ENCODE measurements at places on chromosomes 2 and 18.

DNA sequence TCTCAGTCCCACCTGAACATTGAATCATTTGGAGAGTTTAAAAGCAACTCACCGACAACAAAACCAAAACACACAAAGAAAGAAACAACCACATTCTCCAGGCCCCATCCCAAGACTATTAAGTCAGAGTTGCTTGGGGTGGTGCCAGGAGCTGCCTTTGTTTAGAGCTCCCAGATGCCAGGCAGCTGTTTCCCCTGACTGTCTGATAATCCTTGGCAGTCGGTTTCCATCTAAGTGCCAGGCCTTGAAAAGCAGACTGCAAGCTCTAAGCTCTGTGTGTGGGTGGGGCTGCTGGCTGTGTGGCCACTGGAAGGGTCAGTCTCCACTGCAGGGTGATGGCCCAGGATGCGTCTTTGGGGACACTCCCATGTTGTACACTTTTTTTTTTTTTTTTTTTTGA lies 255.3 kb upstream of the AGAP1 start:
- DNase-seq = peak; percentile 63

DNA sequence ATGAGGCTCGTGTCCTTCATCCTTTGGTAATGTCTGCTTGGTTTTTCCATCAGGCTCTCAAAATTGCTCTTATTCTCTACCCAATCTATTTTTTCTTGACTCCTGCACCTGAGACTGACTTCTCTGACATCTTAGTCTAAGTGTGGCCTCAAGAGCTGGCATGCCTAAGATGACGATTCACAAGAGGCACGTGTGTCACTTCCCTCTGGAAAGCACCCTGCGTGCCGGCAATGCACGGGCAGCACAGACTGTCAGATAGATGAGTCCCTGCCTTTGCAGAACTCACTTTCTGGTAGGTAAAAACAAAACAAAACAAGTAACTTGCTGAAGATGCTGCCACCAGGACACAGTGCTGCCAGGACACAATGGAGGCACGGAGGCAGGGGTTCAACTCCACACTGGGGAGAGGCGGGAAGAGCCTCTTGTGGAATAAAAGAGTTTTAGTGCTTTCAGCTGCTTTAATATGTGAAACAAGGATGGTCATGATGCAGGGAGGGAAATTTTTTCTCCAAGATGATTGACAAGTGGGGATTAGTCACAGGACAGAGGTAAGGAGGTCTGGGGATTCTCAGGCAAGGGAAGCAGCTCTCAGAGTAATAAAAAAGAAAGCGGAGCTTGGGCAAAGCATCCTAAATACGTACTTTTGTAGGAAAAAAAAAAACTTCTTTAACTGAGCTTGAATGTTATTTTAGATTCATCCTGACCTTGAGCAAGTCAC lies 27.3 kb downstream of the CYB5A start:
- DNase-seq = no peak

GRCh38 chr2:98476192-98476868 lies 31.7 kb downstream of the INPP4A start:
- no peak for DNase-seq

- no peak for DNase-seq
Observed at GRCh38 chr2:120265006-120265405, 12.4 kb downstream of the RALB start.

DNA sequence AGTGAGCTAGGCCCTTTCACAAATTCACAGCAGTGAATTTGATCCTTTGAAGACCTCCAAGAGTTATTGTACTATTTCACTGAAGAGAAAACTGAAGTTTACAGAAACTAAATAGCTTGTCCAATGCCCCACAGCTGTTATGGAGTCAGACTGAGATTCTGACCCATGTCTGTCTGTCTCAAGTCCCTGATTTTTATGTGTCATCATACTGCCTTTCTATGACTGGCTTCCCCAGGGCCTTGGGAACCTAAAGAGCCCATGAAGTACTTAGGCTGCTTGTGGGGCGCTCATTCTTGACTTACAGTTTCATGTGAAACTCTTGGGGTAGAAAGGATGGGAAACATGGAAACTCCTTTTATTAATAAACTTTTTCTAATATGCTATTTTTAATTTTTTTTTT lies 107.7 kb downstream of the ATL2 start:
- DNase-seq = no peak

DNA sequence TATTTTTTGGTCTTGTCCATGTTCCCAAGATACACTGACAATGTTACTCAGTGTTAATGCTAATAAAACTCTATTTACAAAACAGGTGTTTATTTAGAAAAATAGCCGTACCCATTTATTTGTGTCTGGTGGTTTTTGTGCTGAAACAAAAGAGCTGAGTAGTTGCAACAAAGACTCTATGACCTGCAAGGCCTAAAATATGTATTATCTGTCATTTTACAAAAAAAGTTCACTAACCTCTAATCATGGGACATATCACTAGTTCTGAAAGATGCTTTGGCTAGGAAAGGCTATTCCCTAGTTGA lies 59.2 kb upstream of the SLC25A52 start:
- no peak for DNase-seq

DNA sequence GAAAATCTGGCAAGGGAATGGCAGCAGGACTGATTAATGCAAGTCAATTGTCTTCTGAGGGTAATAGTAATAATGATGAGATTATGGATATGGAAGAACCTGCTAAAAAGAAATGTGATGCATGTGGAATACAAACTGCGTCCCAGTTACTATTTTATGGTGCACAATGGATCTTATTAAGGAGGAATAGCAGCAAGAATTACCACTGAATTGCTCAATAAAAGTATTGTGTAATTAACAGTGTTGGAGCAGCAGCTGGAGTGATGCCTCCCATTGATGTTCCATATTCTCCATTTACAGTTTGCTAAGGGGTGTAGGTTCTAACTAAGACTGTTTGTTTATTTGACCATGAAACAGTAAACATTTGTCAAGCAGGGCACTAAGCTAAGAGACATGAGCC lies 167.9 kb downstream of the HRH4 start:
- DNase-seq = no peak

GRCh38 chr2:220001751-220002150 lies 374.3 kb downstream of the SLC4A3 start:
- DNase-seq = no peak

GRCh38 chr2:10027660-10028330 lies 15.6 kb upstream of the KLF11 start:
- DNase-seq = no peak

- no peak for DNase-seq
Observed at GRCh38 chr2:48854681-48855080, 99.2 kb upstream of the LHCGR start.

- DNase-seq = no peak
Observed at GRCh38 chr2:80926168-80926567, 621.6 kb upstream of the LRRTM1 start.

DNA sequence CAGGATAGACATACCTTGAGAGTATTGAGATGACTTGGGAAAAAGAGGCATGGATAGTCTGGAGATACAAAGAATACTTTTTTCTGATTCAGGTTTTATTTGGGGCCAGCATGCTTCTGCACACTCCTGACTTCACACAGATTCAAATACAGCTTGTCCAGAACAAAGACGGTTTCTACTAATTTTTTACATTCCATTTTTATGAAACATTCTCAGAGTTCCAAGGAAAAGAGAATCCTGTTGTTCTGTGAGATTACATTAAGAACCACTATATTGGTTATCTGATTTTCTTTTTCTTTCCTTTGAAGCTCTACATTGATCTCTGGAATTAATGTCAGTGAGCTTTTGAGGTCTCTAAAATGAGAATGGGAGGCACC lies 41.0 kb downstream of the PTPRM start:
- DNase-seq = no peak

GRCh38 chr2:196415384-196415783 lies 224.1 kb upstream of the CCDC150 start:
- DNase-seq = no peak

GRCh38 chr2:56522605-56523089 lies 338.9 kb downstream of the CCDC85A start:
- DNase-seq = peak; percentile 68

GRCh38 chr2:97801028-97801427 lies 87.7 kb downstream of the ZAP70 start:
- no peak for DNase-seq

Measured in NCI-H1694 treated with DMSO at 0.1 percent for 48 hours (cell line).